Fibroblast of skin of abdomen (primary cell): ENCODE measurements at places on chromosomes 6 and 20.

DNA sequence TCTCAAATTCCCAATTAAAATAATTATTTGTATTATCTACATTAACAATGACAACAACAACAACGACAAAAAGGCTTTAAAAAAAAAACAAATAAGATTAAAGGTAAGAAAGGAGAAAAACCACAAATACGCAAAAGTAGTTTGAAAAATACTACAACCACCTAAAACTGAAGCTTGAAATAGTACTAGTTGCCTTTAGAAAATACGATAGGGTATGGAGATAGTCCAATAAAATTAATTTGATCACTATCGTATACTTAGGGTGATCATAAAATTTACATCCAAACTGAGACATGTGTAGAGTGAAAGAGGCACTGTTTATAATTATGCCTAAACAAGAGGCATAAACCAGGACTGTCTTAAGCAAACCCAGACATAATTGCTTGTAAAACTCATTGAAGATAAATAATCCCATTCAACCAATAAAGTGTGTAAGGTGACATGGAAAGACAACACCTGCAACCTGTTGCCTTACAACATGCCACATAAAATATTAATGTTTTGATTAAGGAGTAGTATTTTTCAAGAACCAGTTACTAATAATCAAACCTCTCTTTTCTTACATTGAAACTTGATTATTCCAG is 22.7 kb downstream of the REPS1 start:
- DNase-seq, result no peak

DNA sequence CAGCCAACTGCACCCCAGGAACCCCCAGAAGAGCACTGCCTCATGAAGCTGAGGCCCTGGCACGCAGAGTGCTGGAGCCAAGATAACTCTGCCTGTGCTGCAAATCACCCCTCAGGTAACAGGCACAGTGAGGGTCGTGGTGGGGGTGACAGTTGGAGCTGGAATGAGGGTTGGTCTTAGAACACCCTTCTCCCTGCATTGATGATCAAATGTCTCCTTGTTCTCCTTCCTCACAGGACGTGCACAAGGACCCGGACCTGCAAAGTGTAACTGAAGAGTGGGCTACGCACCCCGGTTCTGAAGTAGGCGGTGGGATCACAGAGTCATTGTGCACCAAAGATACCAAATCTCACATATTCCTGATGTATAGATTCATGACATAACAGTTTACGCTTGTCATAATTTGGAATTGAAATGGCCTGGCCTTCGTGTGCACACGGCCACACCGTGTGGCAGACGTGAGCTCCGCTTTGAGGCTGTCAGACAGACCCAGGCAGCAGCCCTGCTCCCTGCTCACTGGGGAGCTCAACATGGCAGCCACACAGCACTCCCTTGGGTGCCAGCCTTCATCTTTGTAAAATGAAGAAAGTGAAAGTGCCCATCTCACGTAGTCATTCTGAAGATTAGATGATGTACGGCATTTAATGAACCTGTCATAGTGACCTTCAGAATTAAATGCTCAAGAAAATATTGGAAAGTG is 8.8 kb downstream of the THBS2 start:
- DNase-seq, result no peak

DNA sequence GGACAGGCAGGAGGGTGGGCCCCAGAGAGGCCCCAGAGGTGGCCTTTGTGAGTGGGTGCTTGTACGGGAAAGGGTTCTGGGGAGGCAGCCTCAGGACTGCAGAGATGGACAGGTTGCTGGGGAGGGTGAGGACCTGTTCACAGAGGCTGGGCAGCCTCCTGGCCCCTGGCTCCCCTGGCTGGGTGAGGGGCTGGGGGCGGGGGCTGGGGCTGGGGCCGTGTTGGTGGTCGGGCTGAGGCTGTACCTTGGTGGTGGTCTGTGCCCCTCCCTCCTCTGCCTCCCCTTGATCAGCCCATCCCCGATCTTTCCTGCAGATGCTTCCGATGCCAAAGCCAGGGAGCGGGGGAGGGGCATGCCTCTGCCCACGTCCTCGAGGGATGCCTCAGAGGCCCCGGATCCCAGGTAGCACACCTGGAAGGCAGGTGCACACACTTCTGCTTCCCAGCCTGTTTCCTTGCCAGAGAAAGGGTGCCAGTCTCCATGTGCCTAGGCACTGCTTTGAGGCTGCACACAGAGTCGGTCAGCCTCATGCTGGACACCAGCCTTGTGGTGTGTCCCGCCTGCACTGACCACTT is 4.8 kb downstream of the TCEA2 start:
- no peak for DNase-seq

- DNase-seq, result no peak
Measured at GRCh38 chr6:3882431-3882830, 33.3 kb downstream of the FAM50B start.

DNA sequence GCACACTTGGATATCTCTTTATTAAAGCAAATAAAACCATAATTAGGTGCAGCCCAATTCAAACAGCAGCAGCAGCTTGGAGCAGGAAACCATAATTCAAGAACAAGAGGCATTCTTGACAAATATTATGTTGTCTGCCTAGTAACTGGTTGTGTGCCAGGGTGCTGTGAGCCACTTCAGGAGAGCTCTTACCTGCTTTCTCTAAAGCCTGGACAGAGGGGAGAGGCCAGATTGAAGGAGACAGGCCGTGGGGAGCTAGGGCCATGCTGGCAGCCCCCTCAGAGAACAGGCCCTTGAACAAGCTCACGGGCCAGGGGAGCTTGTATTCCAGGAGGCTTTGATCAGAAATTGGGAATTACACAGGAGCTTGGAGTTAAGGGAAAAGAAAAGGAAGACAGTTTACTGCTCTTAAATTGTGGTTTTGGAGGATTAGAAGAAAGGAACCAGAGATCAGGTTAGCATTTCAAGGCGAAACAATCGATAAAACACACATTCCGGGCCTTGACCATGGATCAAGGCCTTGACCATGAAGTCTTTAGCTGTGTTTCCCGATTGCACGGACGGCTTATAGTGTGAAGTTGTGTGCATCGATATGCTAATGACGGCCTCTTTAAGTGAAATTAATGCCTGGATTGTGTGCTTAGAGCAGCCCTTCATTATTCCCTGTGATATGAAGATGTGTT is 69.8 kb upstream of the NKX2-2 start:
- DNase-seq, result no peak

DNA sequence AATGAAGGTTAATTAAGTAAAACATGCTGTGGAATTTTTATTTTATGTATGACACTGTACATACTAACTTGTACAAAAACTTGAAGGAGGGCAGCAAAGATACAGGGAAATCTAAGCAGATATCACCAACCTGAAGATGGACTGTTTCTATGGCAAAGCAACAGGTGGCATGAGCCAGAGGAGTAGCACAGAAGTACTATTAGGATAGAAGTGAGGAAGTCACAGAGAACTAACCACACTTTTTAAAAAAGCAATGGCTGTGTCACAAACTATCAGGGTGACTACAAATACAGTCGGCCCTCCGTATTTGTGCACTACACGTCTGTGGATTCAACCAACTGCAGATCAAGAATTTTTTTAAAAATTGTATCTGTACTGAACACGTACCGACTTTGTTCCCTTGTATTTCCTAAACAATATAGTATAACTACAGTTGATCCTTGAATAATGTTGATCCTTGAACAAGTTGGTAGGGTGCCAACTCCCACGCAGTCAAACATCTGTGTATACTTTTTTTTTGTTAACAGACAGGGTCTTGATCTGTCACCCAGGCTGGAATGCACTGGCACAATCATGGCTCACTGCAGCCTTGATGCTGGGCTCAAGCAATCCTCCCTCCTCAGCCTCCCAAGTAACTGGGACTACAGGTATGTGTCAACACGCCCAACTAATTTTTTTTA is 61.0 kb downstream of the NUDT3 start:
- DNase-seq, result peak; percentile 16

DNA sequence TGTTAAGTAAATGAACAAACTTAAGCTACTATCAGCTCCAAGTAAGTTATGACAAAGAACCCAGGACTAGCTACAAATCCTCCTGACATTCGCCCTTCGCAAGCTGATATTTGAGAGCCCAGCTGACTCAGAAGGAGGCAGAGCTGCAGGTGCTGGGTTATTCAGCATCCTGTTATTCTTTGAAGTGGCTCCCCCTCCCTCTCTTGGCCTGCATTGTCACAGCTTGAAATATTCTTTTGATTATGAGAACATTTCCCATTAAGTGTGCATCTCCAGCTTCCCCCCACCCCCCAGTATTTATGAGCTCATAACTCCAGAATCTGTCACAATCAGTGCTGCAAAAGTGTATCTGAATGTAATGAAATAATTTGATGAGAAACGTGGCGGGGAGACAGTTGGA is 78.8 kb upstream of the RALY start:
- DNase-seq, result peak; percentile 53

DNA sequence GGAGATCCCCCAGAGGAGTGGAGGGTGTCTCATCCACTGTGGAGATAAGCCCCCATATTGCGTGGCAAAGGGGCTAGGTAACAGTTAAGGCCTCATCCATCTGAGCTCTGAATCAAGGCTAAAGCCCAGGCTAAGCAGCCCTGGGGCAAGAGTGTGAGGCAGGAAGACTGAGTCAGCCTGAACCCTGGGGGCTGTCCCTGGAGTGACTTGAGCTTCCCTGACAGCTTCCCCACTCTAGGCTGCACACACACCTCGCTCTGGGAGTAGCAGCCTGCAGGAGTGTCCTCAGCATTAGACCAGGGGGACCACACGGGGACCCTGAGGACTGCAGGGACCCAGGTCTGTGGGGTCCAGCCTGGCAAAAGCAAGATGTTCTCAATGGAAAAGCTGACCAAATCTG is 27.9 kb downstream of the UBD start:
- DNase-seq, result no peak

DNA sequence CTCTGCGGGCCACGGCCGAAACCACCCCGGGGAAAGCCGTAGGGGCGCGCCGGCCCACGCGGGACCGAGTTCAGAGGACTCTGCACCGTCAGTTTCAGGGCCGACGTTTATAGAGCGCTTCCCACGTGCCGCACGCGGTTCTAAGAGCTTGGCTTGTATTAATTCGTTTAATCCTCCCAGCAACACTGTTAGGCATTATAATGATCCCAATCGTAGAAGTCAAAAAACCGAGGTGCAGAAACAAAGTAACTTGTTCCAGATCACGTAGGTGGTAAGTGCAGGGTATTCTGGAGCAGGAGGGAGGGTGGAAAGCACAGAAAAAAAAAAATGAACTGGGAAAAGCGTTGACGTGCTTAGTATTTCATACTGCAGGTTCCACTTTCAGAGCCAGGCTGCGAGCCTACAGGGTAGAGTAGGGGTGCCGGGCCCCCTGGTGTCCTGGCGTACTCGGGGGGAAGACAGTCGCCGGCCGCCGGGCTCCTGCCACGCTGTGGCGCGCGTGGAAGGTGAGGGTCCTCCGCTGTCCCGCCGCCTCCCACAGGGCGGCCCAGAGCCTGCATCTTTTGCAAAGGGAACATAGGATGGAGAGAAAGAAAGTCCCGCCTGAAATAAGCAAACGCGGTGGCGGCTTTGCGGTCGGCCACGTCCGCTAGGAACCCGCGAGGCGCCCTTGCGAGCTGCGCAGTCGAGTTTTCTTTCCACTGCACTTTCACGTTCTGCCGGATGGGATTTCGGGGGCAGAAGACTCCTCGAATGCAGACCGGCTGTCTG is 10.2 kb upstream of the FOXF2 start:
- no peak for DNase-seq

GRCh38 chr6:168370310-168370991 is 50.9 kb upstream of the DACT2 start:
- peak; percentile 20 for DNase-seq

- no peak for DNase-seq
Measured at GRCh38 chr20:37904008-37904642, 1.2 kb downstream of the VSTM2L start.

DNA sequence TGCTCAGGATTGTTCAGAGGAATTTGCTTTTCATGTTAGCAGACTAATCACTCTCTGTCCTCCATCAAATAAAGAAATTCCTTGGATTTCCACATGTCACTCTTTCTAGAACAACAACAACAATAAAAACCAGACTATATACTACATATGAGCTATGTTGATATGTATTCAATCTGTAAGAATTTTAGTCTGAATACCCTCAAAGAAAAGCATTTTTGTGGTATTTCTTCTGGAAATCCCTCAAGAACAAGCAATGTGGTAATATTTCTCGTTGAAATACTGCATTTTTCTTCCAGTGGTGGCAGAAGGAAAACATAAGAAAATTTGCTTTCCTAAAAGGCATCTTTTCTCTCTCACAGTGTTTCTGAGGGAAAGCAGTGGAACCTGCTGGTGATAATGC is 312.6 kb upstream of the RSPO3 start:
- peak; percentile 72 for DNase-seq

DNA sequence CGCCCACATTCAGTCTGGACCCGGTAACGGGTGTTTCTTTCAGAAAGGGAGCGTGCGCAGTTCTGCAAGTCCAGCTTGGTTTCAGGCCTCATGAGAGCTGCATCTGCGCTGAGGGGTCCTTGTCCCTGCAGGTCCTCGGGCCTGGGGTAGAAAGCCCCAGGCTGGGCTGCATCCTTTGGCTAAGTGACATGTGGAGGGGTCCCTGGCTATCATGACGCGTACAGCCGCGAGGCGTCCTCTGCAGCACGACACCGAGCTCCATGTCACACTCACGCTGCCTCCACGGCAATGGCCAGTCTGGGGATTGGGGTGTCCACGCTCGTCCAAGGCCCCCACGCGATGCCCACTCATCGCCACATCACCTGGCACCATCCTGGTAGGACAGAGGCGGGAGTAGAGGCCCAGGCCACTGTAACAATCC is 1.7 kb upstream of the KIF25 start:
- no peak for DNase-seq
